ENCODE measurements at places on chromosomes 7 and 10.

DNA sequence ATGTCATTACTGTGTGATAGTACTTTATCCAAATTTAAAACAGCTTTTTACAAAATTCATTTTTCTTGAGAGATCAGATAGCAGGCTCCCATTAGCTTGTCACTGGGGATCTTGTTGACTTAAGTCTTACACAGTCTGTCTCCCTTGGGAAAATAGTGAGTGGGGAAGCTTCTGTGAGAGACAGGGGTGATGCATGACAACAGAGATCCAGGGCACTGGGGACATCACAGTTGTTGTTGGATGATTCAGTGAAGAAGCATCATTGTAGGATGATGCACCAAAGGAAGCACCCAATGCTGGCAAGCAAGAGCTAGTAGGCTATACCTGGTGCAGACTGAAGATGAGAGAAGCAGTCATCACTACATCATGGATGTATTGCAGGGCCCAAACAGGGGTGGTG, 284.7 kb downstream of the HDAC9 start:
- no peak for DNase-seq

- DNase-seq, result no peak
These were observed 121.8 kb downstream of the CUX1 start for GRCh38 chr7:101939136-101939695.

GRCh38 chr10:47050618-47051455, 139.6 kb downstream of the PTPN20 start:
- DNase-seq, result no peak

DNA sequence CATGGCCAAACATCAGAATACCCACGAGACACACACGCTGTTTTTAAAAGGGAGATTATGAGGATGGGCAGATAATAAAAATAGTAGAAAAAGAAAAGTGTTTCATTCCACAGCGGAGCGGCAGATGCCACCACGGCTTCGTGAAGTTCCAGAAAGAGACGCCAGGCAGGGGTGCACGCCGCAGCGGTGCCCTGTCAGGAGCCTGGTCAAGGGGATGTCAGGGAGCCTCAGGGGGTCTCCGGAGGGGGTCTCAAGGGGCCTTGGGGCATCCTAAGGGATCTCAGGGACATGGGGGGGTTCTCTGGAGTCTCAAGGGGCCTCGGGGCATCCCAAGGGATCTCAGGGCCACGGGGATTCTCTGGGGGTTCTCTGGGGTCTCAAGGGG, 253.4 kb downstream of the ZMYND11 start:
- DNase-seq, result no peak

DNA sequence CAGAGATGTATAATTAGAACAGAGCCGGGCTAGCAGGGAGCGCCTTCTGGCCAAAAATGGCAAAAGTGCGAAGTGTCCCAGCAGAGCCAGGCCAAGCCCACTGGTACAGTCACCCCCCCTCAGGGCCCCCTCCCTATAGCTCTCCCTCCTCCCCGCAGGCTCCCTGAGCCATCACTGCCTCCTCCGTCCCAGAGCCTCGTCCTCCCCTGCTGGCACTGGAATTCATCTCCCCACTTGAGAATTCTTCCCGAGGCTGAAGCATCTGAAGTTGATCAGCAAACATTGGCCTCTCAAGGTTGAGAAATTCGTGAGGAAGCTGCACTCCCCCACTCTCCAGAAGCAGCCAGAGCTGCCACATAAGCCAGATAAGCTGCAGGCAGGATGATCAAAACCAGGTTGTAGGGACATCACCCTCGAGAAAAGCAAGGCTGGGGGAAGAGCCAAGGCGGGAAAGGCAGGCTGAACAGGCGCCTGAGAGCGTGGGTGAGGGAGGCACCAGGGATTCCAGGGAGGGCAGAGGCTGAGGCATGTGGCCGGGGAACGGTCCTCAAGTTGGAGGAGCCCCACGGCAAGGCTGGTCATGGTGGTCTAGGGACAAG, 23.4 kb downstream of the CAMK2G start:
- no peak for DNase-seq

- DNase-seq, result no peak
These were observed 102.5 kb upstream of the PTN start for GRCh38 chr7:137446025-137446424.

- no peak for DNase-seq
These were observed 17.8 kb upstream of the MAGI2 start for GRCh38 chr7:79471283-79471682.

- DNase-seq, result no peak
These were observed 15.4 kb upstream of the FKBP9 start for GRCh38 chr7:32941681-32942414.

DNA sequence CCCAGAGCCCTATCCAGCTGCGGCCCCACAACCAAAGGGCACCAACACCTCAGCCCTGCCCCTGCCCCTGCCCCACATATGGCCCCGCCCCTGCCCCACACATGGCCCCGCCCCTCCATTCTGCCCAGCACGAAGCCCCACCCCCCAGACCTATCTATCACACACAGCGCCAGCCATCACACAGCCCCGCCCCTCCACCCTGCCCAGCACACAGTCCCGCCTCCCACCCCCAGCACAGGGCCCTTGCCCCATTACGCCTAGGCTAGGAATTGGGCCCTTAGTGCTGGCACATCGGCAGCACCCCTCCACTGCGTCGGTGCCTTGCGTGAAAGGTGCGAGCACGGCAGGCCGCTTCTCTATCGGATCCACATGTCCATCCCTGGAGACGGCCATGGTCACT, 126.8 kb downstream of the MAD1L1 start:
- no peak for DNase-seq

GRCh38 chr7:96089511-96089910, 232.4 kb downstream of the SLC25A13 start:
- DNase-seq, result no peak

DNA sequence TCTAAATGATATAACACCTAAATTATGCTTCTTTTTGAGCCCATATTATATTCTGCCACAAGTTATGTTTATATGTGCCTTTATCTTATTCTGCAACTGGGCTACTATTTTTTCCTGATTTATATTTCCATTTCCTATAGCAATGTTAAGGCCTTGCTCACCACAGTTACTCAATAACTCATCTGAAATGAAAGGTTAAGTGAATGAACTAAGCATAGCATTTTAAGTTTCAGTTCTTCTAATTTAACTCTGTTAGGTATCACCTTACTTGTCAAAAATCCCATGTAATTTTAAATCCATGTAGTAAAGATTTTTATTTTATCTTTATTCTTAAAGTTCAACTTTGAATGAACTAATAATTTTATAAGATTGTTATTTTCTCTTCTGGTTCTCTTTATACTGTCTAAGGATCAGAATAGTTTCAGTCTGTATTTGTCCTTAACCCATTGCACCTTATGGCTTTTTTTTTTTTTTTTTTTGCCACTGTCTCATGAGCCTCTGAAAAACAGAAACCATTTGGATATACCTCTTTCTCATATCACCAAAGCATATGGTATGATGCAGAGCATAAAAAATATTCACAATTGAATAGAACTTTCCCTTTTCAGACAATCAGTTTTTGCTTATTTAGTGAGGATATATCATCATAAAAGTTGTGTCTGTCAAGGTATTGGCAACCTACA, 301.8 kb upstream of the ZWINT start:
- no peak for DNase-seq

DNA sequence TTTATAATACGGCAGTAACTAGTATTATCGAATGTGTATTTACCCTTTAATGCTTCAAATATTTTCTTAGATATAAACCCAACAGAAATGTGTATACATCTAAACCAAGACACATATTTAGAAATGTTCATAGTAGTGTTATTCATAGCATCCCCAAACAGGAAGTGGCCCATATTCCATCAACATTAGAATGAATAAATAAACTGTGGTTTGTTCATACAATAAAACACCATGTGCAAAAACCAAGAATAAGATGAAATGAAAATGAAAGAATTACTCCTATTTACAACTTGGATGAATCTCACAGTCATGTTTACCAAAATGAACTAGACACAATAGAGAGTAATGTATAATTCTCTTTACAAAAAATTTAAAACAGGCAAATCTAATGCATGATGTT, 9.2 kb upstream of the CAV2 start:
- no peak for DNase-seq

- no peak for DNase-seq
These were observed 748 bp upstream of the SH3PXD2A start for GRCh38 chr10:103855852-103856796.

- DNase-seq, result no peak
These were observed 468.3 kb downstream of the SORCS1 start for GRCh38 chr10:106696239-106696638.

- no peak for DNase-seq
These were observed 53.7 kb downstream of the GOLGA7B start for GRCh38 chr10:97903128-97904017.

DNA sequence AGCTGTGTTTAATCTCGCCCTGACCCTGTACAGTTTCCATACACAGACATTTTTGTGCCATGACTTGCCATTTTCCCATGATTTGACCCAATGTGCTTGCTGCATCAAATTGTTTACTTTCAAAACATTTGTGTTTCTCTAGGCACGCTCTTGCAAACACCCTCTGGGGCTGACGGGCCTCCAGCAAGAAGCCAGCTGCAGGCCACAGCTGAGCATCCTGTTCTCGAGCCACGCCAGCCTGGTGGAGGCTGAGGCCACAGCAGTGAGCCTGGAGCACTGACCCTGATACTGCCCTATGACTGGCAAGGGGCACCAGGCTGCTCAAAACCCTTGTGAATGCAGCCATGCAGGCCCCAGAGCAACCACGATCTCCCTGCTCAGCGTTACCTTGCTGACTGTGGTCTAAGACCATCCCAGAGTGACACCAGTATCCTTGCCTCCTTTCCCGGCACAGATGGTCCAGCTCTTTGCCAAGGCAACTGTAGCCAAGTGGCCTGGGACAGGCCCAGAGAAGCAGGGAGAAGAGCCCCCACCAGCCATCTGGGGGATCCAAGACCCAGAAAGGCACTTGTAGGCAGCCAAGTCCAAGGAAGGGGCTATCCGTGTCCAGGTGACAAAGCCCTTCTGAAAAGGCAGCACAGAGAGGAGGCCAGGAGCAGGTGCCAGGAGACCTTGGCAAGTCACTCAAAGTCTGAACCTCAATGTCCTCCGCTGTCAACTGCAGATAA, 78.5 kb downstream of the OAT start:
- DNase-seq, result no peak

GRCh38 chr7:102979670-102980069, 66.9 kb downstream of the LRRC17 start:
- DNase-seq, result no peak

DNA sequence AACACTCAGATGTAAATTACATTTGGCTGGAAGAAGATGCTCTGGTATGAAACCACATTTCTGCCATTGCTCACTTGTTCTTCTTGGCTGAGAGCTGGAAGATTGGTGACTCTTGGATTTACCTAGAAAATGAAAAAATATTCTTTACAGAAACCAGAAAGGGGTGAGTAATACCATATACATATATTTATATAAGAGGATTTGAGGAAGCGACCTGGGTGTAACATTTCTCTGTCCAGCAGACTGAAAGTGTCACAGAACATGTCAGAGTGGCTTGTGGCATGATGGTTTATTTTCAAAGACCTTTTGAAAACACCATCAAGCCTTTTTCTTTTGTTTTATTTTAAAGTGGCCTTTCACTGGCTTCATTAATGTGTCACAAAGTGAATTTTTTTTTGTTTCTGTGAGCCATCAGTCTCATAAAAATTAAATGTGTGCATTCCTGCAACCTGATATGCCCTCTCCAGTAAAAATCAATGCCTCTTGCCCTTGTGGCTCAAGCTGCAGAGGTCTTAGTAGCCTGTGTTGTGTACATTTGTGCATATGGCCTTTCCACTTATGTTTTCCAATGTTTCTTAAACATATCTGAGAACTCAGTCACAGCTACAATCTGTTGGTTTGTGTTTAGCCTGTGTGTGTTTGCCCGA, 23.5 kb downstream of the CREB5 start:
- no peak for DNase-seq

- DNase-seq, result no peak
These were observed 117.8 kb downstream of the GFRA1 start for GRCh38 chr10:116155191-116155590.

DNA sequence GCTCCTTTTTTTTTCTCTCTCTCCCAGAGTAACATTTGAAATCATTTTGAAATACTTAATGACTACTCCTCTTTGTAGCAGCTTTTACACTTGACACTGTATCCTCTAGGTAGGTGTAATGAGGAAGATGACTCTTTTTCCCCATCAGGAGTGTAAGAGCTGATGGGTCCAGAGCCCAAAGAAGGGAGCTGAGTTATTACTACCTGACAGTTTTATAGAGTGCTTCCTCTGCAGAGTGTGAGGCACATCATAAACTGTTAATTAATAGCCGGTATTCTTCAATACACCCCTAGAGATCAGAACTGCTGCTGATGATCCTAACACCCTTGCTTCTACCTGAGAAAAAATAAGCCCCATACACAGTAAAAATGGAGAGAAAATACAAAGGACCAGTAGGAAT, 279.8 kb upstream of the SEMA3A start:
- DNase-seq, result no peak

GRCh38 chr10:126034586-126034985, 138.2 kb downstream of the FANK1 start:
- no peak for DNase-seq

GRCh38 chr10:68787813-68788212, 39.5 kb upstream of the STOX1 start:
- DNase-seq, result no peak

DNA sequence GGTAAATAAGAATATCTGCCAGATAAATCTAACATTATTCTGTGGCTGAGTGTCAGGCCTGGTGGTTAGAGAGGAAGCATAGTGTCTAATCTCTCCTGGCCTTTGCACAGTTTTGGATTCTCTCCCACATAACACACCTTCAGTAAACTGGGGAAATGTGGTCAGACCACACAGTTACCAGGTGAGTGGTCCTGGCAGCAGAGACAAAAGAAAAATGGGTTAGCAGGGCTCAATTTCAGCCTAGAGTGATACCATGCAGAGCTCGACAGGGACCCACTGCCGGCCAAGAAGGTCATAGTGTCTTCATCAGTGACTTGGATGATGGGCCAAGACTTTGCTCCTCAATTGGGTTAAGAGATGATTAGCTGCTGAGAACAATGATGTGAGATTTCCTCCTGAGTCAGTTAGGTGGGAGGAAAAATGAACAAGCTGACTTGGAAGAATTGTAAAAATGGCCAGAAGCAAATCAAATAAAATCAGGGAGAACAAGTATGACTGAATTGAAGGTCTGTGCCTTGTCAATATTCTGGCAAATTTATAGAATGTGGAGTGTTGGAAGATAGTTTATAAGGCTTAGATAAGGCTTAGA, 69.2 kb upstream of the EFCAB10 start:
- no peak for DNase-seq

DNA sequence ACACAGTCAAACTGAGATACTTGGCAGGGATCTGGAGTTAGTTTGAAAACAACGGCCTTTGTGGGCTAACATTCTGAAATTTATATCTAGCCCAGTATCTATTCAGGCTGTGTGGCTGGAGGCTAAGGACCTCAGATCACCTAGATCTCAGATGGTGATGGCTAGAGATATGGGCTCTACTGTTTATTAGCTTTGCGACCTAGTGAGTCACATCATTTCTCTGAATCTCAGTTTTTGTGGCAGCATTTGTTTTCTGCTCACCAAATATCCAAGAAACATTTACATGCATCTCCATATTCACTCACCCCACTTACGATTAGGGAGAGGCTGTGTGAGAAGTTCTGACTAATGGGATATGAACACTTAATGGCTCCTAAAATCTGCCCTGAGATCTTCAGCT, 503.9 kb downstream of the KIF20B start:
- no peak for DNase-seq

All from activated CD4-positive, alpha-beta T cell treated with anti-CD3 and anti-CD28 coated beads for 1 hour (primary cell).